Stimulated activated CD8-positive, alpha-beta memory T cell treated with anti-CD3 and anti-CD28 coated beads, Interleukin-4, amount 100 ng/mL, for 1 hour (primary cell): ENCODE measurements at places on chromosomes 7 and 10.

GRCh38 chr7:84697506-84697905 lies 489.4 kb downstream of the SEMA3D start:
- no peak for DNase-seq

DNA sequence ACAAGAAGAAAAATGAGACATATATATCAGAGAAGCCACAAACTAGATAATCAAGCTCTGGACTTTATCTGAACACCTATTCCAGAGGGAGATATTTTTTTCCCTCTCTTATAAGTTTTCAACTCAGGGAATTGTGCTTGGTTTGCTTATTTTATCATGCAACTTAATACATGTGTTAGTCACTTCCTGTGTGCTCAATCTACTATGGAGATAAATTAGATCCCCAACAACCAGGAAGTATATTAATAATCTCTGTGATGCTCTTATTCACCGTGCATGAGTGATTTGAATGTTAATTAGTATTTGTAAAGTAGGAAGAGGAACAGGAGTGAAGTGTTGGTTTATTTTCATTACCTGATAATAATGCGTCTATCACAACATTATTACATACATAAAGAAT lies 38.8 kb upstream of the ZNF365 start:
- DNase-seq = no peak

- no peak for DNase-seq
These were observed 79.5 kb upstream of the PCBD1 start for GRCh38 chr10:70967591-70968587.

DNA sequence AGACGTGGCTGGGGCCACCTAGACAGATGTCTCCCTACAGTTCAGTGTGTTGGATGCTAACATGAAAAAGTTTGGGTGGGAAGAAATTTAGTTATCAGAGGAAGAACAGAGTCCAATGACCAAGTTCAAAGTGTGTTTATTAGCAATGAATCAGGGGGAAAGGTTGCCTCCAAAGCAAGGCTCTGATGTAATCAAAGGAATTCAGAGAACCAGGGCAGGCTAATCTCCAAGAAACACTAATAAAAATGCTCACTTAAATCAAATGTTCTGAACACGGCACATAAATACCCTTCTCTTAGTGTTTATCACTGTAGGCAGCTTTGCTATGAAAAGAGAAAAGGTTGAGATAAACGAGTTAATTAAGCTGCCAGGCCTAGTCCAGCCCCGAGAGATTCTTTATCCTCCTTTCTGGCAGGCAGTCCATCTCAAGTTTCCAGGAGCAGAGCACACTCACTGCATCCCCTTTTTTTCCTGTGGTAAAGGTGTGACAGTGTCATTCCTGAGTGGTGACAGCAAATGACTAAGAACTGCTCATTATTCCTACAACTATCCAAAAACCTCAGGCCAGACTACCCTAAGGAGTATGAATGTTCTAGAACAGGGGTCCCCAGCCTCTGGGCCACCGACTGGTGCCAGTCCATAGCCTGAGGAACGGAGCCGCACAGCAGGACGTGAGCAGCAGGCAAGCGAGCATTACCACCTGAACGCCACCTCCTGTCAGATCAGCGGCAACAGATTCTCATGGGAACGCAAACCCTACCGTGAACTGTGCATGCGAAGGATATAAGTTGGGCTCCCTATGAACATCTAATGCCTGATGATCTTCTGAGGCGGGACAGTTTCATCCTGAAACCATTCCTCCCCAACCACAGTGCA lies 66.9 kb upstream of the FHIP2A start:
- DNase-seq = no peak

DNA sequence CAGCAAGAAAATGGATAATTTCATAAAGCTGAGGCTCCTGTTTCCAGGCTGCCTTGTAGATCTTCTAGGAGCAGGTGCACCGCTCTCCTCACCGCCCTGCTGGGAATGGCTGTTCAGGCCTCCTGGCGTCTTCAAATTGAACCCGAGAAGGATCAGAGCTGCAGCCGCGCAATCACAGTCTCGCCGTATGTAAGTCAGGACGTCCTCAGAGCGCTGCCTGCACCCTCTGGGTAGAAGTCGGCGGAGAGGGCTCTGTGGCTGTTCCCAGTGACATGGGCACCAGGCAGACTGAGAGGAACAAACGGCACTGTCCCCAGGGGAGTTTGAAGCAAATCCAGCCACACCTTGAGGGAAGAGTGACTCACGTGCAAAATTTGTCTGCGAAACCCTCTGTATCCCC lies 476.9 kb downstream of the TCERG1L start:
- DNase-seq = no peak

- DNase-seq = no peak
These were observed 10.2 kb downstream of the LMTK2 start for GRCh38 chr7:98116656-98117461.

GRCh38 chr10:12397147-12397896 lies 48.0 kb downstream of the CAMK1D start:
- no peak for DNase-seq

DNA sequence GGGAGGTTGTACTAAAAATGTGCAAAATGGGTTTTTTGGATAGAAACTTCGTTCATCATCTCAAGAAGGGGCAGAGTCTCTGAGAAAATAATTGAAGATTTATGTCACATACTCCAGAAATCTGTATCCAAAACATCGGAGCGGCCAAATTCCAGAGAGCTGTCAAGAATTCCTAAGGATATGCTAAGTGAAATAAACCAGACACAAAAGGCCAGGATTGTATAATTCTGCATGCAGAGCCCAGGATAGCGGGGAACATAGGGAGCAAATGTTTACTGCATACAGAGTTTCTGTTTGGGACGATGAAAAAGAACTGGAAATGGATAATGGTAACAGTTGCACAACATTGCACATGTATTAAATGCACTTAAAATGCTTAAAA lies 224.2 kb upstream of the AUTS2 start:
- DNase-seq = no peak

DNA sequence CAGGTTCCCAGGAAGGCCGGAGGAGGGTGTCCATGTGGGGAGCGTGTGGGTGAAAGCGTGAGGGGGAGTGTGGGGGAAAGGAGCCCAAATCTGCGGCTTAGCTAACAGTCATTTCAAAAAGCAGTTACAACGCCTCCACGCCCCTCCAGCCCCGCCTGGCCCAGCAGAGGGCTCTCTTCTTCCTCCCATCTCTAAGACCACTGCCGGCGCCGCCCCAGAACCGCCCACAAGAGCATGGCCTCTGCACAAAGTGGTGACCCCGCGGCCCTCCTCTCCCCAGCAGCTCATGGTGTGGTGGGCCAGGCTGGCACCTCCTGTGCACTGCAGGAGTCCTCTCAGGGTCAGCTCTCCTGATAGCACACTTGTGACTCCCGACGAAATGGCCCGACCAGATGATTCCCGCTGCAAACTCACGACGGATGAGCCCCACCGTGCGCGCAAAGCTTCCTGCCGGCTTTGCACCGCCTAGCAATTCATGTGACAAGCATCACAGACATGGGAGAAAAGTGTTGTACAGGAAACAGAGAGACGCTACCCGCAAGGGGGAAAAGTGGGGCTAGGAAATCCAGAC lies 12.4 kb upstream of the HUS1 start:
- DNase-seq = peak; percentile 72
